ENCODE measurements at places on chromosomes 12 and 14. TPM values are rescaled to one million over a fixed set of nuclear protein-coding genes. Genes with fewer than 3 reads are reported as not detected.

- peak; percentile 21 for DNase-seq
- H3K4me1 ChIP-seq = no peaks in the 10 kb centered on the region
- H3K36me3 ChIP-seq = peaks cover 13% of the 10 kb centered on the region
- H3K27ac ChIP-seq = no peak overlapping the region
- no peaks in the 10 kb centered on the region for H3K27me3 ChIP-seq
Measured at GRCh38 chr12:71636704-71637115, 26.9 kb downstream of the ZFC3H1 start.

GRCh38 chr14:101202627-101203404 is 299.3 kb upstream of the RTL1 start:
- DNase-seq = no peak
- no peaks in the 10 kb centered on the region for H3K36me3 ChIP-seq
- no peak overlapping the region for H3K27ac ChIP-seq
- no peaks in the 10 kb centered on the region for H3K4me1 ChIP-seq

GRCh38 chr14:35689000-35689460 is 120.1 kb downstream of the RALGAPA1 start:
- H3K27me3 ChIP-seq = no peaks in the 10 kb centered on the region
- no peak overlapping the region for H3K4me3 ChIP-seq
- peaks cover 4% of the 10 kb centered on the region for H3K36me3 ChIP-seq
- H3K27ac ChIP-seq = no peak overlapping the region

GRCh38 chr14:30854492-30854891 is 19.9 kb upstream of the COCH start:
- H3K4me1 ChIP-seq = no peaks in the 10 kb centered on the region
- H3K27ac ChIP-seq = no peak overlapping the region
- H3K4me3 ChIP-seq = no peak overlapping the region
- no peak for DNase-seq

- H3K4me3 ChIP-seq = no peak overlapping the region
- no peaks in the 10 kb centered on the region for H3K36me3 ChIP-seq
- no peaks in the 10 kb centered on the region for H3K27me3 ChIP-seq
Measured at GRCh38 chr12:27094726-27095125, 12.3 kb upstream of the C12orf71 start.

- no peak overlapping the region for H3K27ac ChIP-seq
- no peak for DNase-seq
- peaks cover 14% of the 10 kb centered on the region for H3K4me1 ChIP-seq
- H3K4me3 ChIP-seq = no peak overlapping the region
- H3K27me3 ChIP-seq = no peaks in the 10 kb centered on the region
Measured at GRCh38 chr12:124901003-124901402, 13.4 kb downstream of the UBC start.

GRCh38 chr12:89453121-89453978 is 71.2 kb downstream of the GALNT4 start:
- no peaks in the 10 kb centered on the region for H3K36me3 ChIP-seq
- H3K27me3 ChIP-seq = no peaks in the 10 kb centered on the region
- H3K4me3 ChIP-seq = no peak overlapping the region
- no peaks in the 10 kb centered on the region for H3K4me1 ChIP-seq
- DNase-seq = no peak
- H3K27ac ChIP-seq = no peak overlapping the region

GRCh38 chr12:110174373-110174996 is 50.3 kb downstream of the IFT81 start:
- no peak overlapping the region for H3K4me3 ChIP-seq
- no peaks in the 10 kb centered on the region for H3K27me3 ChIP-seq
- no peaks in the 10 kb centered on the region for H3K4me1 ChIP-seq
- no peak overlapping the region for H3K27ac ChIP-seq
- DNase-seq = no peak
- peaks cover 12% of the 10 kb centered on the region for H3K36me3 ChIP-seq

- no peak for DNase-seq
- H3K27ac ChIP-seq = no peak overlapping the region
- no peaks in the 10 kb centered on the region for H3K36me3 ChIP-seq
- H3K4me1 ChIP-seq = peaks cover 52% of the 10 kb centered on the region
- no peak overlapping the region for H3K4me3 ChIP-seq
- no peaks in the 10 kb centered on the region for H3K27me3 ChIP-seq
Measured at GRCh38 chr12:131347732-131348131, 363.2 kb upstream of the SFSWAP start.

DNA sequence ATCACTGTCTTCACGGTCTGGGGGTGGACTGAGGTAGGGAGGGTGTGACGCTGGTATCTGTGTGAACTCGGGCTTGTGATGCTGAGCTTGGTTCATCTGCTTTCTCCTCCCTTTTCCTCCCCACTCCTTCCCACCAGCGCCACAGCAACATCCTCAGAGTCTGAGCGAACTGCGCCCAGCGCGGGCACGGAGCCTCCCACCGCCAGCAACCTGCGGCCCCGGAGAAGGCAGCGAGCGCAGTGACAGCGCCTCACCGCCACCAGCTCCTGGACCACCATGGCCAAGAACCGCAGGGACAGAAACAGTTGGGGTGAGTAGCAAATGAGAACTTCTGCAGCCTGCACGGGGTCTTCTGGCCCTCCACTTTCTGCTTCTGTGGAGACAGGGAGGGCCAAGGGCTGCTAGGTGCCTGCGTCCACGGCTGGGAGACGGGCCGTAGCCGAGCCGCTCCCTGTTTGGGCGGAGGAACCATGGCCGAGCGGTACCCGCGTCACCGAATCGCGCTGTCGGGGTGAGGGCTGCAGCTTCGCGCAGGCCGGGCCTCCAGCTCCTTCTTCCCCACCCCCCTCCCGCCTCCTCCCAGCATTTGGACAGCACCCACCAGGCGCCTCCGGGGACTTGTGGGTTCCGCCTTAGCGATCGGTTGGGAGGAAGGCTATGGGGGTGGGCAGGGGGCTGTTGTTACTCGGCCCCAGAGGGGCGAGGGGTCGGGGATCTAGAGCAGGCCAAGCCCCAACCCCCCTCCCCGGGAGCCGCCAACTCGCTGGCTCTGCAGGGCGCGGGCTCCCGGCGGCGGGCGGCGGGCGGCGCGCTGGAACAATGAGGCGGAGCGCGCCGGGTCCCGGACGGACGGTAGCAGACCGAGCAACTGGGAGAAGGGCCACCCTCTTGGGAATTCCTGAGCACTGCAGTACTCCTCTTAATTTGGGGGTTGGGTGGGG is at the start of gene ATL1:
Gene ATL1, plus strand, starts transcription at position 156 of the 941 bp plus-strand sequence. Its CDS starts 121 bp downstream, at position 277.
- H3K27ac ChIP-seq = peak within 1 kb of the TSS; percentile 98
- H3K4me1 ChIP-seq = no peaks in the 10 kb centered on the region
- DNase-seq = peak; percentile 78
- H3K4me3 ChIP-seq = peak within 1 kb of the TSS; percentile 90
- no peaks in the 10 kb centered on the region for H3K36me3 ChIP-seq

- no peak overlapping the region for H3K27ac ChIP-seq
- no peak for DNase-seq
- no peaks in the 10 kb centered on the region for H3K36me3 ChIP-seq
- no peaks in the 10 kb centered on the region for H3K27me3 ChIP-seq
- H3K4me3 ChIP-seq = no peak overlapping the region
Measured at GRCh38 chr12:52673217-52673616, 7.0 kb downstream of the KRT1 start.

- H3K4me1 ChIP-seq = no peaks in the 10 kb centered on the region
- DNase-seq = no peak
- H3K27me3 ChIP-seq = no peaks in the 10 kb centered on the region
Measured at GRCh38 chr14:93285044-93285443, 47.8 kb downstream of the BTBD7 start.

DNA sequence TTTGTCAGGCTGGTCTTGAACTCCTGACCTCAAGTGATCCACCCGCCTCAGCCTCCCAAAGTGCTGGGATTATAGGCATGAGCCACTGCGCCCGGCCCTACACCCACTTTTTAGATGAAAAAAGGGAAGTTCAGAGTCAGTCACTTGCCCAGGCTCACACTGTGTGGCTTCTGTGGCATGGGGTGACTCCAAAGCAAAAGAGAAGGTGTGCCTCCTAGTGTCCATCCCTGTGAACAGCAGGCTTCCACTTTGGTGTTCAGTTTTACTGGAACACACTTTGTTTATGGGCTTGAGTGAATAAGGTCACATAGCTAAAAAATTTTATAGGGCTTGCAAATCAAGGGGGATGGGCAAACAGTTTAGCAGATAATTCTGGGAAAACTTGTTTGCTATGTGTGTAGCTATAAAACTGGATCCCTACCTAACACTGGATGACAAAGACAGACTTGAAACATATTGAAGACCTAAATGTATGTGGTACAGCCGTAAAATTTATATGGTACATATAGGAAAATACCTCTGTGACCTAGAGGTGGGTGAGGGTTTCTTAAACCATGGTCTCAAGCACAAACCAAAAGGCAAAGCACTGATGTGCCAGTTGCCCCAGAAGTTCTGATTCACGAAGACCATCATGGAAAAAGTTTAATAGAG is 54.9 kb downstream of the EID3 start:
- DNase-seq = no peak
- H3K4me1 ChIP-seq = no peaks in the 10 kb centered on the region
- no peak overlapping the region for H3K4me3 ChIP-seq
- H3K27me3 ChIP-seq = no peaks in the 10 kb centered on the region
- H3K36me3 ChIP-seq = no peaks in the 10 kb centered on the region
- H3K27ac ChIP-seq = no peak overlapping the region

- peak; percentile 96 for DNase-seq
- peak overlapping the region; percentile 72 for H3K4me3 ChIP-seq
- peak overlapping the region; percentile 93 for H3K27ac ChIP-seq
- no peaks in the 10 kb centered on the region for H3K27me3 ChIP-seq
- H3K36me3 ChIP-seq = peaks cover 28% of the 10 kb centered on the region
Measured at GRCh38 chr12:55830601-55831446, 1.4 kb upstream of the DNAJC14 start.

GRCh38 chr12:120439646-120440247 is 1.8 kb downstream of the COX6A1 start:
- DNase-seq = no peak
- no peaks in the 10 kb centered on the region for H3K27me3 ChIP-seq
- H3K4me1 ChIP-seq = peaks cover 10% of the 10 kb centered on the region
- no peak overlapping the region for H3K27ac ChIP-seq

- no peaks in the 10 kb centered on the region for H3K27me3 ChIP-seq
- H3K36me3 ChIP-seq = peaks cover 35% of the 10 kb centered on the region
- no peak overlapping the region for H3K4me3 ChIP-seq
- no peak overlapping the region for H3K27ac ChIP-seq
- H3K4me1 ChIP-seq = no peaks in the 10 kb centered on the region
Measured at GRCh38 chr14:75109877-75110276, 17.0 kb downstream of the NEK9 start.

- peak overlapping the region; percentile 68 for H3K27ac ChIP-seq
- no peaks in the 10 kb centered on the region for H3K36me3 ChIP-seq
- H3K27me3 ChIP-seq = no peaks in the 10 kb centered on the region
- no peaks in the 10 kb centered on the region for H3K4me1 ChIP-seq
- no peak overlapping the region for H3K4me3 ChIP-seq
Measured at GRCh38 chr14:96146131-96146771, 58.4 kb upstream of the BDKRB2 start.

DNA sequence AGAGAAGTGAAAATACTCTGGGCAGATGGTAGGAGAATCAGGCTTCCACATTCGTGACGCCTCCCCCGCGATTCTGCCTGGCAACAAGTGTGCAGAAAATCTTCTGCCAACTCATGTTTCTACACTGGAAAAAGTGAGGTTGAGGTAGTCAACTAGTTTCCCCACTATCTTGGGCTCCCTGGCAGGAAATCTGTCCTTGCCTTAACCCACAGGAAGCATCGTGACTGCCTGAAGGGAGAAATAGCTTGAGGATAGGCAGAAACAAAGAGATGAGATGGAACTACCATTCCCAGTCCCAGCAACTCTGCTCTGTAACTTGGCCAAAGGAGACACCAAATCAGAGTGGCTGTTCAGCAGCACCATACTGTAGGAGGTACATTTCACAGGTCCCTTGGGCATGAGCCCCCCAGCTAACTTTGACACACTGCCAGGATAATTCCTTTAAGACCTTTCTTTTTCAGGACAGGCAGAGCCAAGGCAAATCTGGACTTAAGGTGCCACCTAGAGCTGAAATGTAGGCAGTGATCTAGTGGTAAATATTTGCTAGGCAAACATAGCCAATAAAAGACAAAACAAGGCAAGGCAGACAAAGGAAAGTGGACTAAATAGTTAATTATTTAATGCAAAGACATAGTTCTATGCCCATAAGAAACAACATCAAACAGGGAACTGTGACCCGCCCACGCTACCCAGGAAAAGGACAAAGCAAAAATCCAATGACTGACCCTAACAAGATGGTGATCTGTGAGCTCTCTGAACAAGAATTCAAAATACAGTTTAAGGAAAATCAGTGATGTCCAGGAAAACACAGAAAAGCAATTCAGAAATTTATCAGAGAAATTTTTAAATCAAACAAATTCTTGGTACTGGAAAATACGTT is 205.1 kb downstream of the PTPRO start:
- H3K27me3 ChIP-seq = no peaks in the 10 kb centered on the region
- no peak for DNase-seq
- H3K27ac ChIP-seq = no peak overlapping the region
- H3K36me3 ChIP-seq = peaks cover 3% of the 10 kb centered on the region

GRCh38 chr12:60494244-60494643 is 898.4 kb downstream of the SLC16A7 start:
- no peaks in the 10 kb centered on the region for H3K36me3 ChIP-seq
- no peaks in the 10 kb centered on the region for H3K4me1 ChIP-seq
- no peak overlapping the region for H3K27ac ChIP-seq
- peak; percentile 7 for DNase-seq
- no peaks in the 10 kb centered on the region for H3K27me3 ChIP-seq

ENO2 gene
- total RNA-seq = 307 TPM

COCH gene
- 17.1 TPM for total RNA-seq

ZC3H10 gene
- 5.2 TPM for total RNA-seq

DHRS7 gene
- 82.5 TPM for total RNA-seq

HIGD1C gene
- total RNA-seq = not detected

PAX9 gene
- 0.79 TPM for total RNA-seq

GLIPR1L2 gene
- 3.9 TPM for total RNA-seq

HOXC6 gene
- 6.6 TPM for total RNA-seq
